ENCODE measurements at places on chromosomes 5 and 9.

DNA sequence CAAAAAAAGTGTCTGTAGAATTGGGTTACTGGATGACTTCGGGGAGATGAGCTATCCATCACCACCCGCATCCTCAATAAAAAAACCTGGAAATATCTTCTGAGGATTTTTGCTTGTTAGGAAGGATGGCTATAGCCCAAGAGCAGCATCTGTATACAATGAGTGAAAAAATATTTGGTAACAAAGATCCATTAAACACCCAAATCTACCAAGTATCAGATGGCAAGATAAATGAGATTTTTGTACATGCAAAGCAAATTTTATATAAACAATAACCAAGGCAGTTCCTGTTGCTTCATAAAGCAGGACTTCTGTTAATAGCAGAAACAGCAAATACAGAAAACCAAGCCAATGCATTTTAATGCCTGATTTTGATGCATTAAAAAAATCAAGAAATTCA is 166.6 kb downstream of the SLC28A3 start:
- no peak for DNase-seq

DNA sequence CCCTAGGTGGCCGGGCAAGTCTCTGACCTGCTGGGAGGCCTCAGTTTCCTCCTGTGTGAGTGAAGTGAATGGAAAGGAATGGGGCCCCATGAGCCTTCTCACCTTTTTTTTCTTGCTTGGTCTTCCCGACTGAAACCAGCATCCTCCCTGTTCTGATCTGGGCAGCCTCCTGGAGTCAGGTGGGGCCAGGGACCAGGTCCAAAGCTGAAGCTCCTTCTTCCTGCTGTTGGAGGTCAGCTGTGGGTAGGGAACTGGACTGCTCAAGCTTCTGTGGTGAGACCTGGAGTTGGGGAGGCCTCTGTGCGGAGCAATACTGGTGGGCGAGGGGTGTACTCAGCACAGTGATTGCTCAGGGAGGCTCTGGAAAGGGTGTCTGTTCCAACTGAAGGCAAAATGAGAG is 99.7 kb downstream of the PCSK1 start:
- no peak for DNase-seq

DNA sequence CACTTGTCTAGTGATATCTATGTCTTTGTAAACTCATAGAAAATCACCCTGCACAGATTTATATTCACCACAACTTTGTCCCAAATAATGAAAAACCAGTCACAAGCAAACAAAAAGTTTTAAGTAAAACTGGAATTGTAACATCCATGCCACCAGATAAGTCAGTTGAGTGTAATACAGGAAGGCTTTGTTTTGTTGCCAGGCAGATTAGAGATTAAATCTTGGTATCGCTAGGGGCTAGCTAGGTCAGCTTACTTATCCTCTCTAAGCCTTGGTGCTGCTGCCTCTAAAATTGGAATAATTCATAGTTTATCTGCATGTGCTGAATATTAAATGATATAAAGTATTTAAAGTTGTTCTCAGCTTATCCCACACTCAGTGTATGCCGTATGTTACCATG is 1062.5 kb downstream of the CDH9 start:
- no peak for DNase-seq

DNA sequence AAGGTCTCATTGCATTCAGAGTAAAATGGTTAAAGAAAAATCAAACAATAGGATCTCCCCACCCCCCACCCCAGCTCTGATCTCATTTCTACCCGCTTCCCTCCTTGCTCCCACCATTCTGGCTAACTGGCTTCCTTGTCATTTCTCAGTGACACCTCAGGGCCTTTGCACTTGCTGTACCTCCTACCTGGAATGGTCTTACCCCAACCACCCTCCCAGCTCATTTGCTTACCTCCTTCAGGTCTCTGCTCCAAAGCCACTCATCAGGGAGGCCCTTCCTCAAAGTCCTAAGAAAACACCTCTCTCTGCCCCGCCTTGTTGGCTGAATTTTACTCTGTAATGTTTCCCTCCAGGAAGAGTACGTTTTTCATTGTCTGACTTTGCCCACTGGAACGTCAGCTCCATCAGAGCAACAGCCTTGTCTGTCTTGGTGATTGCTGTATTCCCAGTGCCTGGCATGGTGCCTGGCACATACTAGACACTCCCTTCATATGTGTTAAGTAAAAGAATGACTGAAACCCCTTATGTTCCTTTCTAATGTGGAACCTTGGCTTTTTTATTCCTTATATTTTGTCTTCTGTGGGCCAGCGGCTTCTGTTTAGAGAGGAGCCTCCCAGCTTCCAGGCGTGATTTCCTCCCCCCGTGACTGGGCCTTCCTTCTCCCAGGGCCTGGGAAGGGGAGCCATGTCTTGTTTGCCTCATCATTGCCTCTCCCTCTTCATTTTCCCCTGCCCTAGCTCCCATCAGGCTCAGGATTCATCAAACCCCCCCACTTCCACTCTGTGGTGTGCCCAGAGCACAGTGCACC is 26.9 kb downstream of the NEURL1B start:
- DNase-seq = no peak

DNA sequence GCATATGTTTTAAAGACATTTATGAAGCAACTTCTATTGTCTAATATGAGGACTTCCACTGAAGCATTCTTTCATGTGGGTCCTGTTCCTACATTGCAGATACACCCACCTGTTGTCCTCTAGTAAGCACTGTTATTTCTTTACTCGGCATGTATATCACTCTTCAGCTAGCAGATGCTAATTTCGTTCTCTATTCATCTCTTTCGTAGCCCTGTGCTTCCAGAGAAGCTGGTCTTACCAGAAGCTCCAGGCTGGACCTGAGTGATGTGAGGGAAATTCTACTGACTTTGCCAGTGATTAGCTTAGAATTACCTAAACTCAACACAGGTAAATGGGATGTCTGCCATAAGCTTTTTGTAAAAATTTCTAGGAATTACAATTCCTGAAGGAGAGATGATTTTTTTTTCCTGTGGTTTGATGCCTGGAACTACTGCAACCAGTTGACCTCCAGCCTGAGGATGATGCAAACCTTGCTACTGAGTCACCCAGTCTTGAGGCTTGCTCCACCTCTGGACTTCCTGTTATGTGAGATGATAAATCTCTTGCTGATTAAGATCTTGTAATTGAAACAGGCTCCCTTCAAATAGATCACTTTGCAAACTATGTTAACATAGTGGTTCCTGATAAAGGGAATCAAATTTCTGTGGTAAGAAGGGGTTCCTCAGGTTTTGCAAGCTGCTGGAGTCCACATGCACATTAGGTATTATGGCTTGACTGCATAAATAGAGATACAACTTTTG is 52.2 kb upstream of the SPINK5 start:
- no peak for DNase-seq

DNA sequence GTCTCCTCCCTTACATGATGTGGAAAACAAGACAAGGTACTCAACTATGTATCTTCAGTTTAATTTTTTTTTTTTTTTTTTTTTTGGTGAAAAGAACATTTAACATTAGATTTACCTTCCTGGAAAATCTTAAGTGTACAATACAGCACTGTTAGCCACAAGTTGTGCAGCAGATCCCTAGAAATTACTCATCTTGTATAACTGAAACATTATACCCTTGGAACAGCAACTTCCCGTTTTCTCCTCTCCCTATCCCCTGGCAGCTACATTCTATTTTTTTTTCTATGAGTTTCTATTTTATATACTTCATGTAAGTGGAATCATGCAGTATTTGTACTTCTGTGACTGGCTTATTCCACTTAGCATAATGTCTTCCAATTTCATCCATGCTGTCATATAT is 421.9 kb upstream of the FTMT start:
- DNase-seq = no peak

DNA sequence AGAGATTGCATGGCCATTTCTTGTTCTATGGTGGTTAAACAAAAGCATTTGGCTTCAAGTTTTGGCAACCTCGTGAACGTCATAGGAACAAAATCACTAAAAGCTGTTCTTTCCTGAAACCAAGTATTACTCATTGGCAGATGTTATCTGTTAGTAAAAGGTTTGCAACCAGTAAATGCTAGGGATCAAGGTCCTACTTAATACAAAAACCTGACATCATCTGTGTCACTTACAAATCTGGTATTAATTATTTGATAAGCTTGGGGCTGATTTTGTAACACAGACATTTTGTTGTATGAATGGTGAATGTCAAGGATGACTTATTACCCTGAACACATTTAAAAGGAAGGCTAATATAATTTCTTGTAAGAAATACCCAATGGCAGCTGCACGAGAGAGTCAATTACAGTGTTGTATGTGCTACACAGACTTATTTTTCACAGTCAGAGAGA is 486.4 kb upstream of the ZNF608 start:
- no peak for DNase-seq

DNA sequence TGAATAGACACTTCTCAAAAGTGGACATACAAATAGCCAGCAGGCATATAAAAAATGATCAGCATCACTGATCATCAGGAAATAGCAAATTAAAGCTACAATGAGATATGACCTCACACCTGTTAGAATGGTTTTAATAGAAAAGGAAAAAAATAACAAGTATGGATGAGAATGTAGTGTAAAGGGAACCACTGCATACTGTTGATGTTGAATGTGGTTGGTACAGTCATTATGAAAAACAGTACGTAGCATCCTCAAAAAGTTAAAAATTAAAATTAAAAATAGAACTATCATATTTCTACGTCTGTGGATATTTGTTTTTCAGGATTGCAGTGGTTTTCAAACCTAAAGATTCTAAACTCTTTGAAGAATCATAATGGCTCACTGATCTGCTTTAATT is 215.1 kb upstream of the NREP start:
- no peak for DNase-seq

DNA sequence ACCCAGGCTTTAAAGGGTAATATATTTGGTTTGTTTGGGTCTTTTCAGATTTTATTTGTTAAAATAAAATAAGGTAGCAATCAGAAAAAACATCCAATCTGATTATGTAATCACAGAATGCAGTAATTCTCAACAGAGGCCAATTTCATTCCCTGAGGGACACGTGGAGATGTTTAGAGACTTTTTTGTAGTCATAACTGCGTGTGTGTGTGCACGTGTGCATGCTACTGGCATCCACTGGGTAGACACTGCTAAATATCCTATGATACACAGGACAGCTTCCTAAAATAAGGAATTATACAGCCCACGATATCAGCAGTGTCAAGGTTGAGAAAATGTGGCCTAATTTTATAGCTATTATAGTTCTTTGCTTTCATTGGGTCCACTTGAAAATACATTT is 180.8 kb upstream of the KLF9 start:
- no peak for DNase-seq

GRCh38 chr5:98734646-98735045 is 38.8 kb upstream of the RGMB start:
- no peak for DNase-seq

DNA sequence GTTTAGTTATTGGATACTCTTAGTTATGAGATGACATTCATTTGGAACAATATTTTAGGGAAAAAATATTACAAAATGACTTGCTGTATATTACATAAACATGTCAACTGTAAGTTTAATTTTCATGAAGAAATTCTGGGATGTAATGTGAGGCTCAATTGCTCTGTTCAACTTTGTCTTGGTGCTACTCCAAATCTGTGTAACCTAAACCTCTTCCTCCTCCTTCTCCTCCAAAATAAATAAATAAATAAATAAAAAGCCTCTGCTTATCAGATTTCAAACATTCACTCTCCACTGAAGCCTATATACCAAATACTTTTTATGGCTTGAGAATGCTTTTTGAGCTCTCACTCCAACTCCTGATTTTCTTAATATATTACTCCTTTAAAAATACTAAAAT is 27.7 kb downstream of the ACTBL2 start:
- no peak for DNase-seq

DNA sequence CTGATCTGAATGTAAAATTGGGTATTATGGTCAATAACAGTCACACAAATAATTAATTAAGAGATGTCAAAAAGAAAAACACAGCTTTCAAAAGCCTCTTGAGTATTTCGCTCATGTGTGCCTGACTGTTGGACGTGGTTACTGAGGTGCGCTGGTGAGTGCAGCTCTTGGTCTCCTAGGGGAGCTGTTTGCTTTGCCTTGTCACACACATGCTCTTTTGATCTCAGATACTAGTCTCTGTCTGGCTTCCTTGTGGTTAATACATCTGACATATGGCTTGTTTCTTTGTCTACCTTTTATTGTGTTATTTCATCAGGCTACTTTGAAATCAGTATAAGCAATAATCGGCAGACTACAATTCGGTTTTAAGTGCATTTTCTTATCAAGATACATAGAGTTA is 51.5 kb downstream of the PCSK1 start:
- DNase-seq = no peak

DNA sequence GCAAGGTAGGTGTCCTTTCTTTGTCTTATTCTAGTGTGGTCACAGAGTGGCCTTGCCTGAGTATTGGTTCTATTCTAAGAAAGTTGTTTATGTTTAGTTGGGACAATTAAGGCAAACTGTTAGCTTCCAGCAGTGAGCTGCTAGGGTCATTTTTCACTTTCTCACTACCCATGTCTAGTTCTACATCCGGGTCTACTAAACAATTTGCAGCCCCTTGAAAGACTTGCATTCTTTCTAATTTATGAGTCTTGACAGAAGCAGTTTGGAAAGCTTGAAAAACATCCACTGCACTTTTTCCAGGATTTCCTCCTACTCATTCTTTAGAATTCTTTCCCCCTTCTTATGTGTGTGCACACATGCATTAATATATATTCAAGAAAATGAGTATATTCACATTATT is 892.2 kb upstream of the ACO1 start:
- DNase-seq = no peak

- DNase-seq = no peak
Measured at GRCh38 chr9:122526602-122527001, 491 bp downstream of the OR1N1 start.

DNA sequence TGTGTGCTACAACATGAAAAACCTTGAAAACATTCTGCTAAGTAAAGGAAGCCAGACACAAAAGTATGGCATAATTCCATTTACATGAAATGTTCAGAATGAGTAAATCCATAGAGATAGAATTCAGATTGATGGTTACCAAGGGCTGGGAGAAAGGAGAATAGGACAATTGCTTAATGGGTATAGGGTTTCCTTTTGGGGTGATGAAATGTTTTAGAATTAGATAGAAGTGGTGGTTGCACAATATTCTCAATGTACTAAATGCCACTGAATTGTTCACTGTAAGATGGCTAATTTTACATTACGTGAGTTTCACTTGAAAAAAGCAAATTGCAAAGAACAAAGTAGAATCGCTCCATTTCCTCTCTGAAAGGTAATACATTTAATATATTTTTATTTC is 43.0 kb upstream of the GAS1 start:
- no peak for DNase-seq

DNA sequence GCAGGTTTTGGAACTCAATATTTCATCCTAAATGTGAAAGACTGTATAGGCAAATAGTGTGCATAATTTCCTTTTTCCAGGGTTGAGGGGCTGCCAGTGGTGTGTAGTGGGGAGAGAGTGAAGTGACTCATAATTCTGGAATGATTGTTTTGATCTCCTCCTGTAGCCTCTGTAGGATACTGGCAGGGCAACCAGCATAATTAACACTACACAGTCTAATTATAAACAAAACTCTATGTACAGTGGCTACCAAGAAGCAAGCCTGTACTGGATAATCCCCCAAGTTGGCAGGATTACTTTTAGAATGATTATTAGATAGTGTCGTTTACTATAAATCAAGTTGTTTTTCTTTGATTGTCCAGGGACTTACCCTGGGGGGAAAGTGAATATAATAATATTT is 32.2 kb downstream of the LNPEP start:
- no peak for DNase-seq

- DNase-seq = no peak
Measured at GRCh38 chr5:133242221-133242835, 190.5 kb downstream of the HSPA4 start.

GRCh38 chr5:144203750-144204596 is 33.3 kb downstream of the KCTD16 start:
- DNase-seq = no peak

- no peak for DNase-seq
Measured at GRCh38 chr9:34459356-34459755, 751 bp downstream of the DNAI1 start.
